ENCODE measurements at places on chromosomes 7 and 10. TPM values are rescaled to one million over a fixed set of nuclear protein-coding genes. Genes with fewer than 3 reads are reported as not detected.

The HOXA3 gene
- 5.8 TPM for polyA plus RNA-seq

The SPDYE2 gene
- not detected for polyA plus RNA-seq

GRCh38 chr7:51121931-51122425 is 194.6 kb downstream of the COBL start:
- DNase-seq, result no peak

- no peak for DNase-seq
Observed at GRCh38 chr10:84038035-84038434, 101.3 kb upstream of the GHITM start.

GRCh38 chr10:118349235-118349634 is 7.1 kb upstream of the FAM204A start:
- DNase-seq, result no peak

DNA sequence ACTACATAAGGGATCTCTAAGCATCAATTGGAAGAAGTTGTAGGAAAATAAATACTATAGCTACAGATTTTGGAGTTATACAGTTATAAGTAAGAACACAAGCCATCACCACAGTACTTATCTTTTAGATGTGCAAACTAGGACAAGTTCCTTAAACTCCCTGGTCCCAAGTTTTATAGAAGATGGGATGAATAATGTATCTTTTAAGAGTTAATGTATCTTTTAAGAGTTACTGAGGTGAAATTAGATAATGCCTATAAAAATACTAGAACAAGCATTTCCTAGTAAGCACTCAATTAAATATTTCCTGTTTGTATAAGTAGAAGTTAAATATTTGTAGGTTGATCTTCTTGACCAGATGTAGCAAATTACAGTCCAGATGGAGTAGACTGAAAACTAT is 56.8 kb downstream of the SEMA3A start:
- DNase-seq, result no peak

GRCh38 chr7:129778770-129779601 is 167.5 kb downstream of the NRF1 start:
- peak; percentile 58 for DNase-seq

DNA sequence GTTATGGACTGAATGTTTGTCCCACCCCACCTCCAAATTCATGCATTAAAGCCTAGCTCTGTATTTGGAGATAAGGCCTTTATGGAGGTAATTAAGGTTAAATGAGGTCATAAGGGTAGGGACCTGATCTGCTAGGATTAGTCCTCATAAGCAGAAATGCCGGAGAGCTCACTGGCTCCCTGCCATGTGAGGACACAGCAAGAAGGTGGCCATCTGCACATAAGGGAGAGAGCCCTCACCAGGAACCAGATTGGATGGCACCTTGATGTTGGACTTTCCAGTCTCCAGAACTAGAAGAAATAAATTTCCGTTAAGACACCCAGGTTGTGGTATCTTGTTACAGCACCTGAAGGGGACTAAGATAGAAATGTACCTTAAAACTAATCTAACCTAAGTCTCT is 816.1 kb upstream of the C7orf33 start:
- no peak for DNase-seq

GRCh38 chr7:156282816-156283215 is 357.8 kb upstream of the RNF32 start:
- no peak for DNase-seq

DNA sequence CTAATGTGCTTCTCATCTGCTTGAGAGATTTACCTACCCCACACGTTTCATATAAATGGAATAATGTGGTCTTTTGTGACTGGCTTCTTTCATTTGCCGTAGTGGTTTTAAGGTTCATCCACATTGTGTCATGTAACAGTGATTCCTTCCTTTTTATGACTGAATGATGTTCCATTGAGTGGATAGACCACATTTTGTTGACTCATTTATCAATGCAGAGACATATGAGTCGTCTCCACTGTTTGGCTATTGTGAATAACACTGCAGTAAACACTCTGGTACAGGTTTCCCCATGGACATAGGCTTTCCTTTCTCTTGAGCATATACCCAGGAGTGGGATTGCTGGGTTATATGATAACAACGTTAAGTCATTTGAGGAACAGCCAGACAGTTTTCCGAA is 2.0 kb upstream of the AOC1 start:
- DNase-seq, result no peak

- no peak for DNase-seq
Observed at GRCh38 chr7:39950473-39951225, 593 bp downstream of the CDK13 start.

- no peak for DNase-seq
Observed at GRCh38 chr10:132450466-132450824, 53.4 kb downstream of the PWWP2B start.

DNA sequence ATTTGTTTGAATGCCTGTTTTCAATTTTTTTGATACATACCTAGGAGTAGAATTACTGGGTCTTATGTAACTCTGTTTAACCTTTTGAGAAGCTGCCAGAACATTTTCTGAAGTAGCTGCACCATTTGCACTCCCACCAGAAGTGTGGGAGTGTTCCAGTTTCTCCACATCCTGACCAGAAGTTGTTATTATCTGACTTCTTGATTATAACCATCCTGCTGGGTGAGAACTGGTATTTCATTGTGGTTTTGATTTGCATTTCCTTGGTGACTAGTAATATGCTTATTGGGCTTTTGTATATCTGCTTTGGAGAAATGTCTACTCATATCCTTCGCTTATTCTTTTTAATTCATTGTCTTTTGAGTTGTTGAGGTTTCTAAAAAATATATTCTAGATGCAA is 117.2 kb upstream of the GLCCI1 start:
- no peak for DNase-seq

All from A549 (cell line).